ENCODE measurements at places on chromosomes 16 and 17. TPM values are rescaled to one million over a fixed set of nuclear protein-coding genes. Genes with fewer than 3 reads are reported as not detected.

- DNase-seq: no peak
Observed at GRCh38 chr17:57864273-57864672, 14.4 kb upstream of the MRPS23 start.

The SPATA32 gene
- total RNA-seq: not detected

The PITPNM3 gene
- total RNA-seq: 0.50 TPM

DNA sequence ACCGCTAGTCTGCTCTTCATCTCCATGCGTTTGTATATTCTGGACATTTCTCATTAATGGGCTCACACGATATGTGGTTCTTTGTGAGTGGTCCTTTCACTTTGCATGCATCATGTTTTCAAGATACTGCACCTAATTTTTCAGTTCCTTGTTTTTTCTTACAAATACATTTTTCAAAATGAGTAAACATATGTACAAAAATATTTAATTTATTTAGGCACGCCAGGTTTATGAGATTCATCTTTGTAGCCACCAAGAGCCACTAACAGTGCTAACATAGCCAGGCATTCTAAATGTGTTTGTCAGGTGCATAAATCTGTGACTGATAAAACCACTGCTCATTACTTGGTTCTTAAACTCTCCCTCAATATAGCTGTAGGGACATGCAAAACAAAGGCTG lies 375.3 kb downstream of the WWOX start:
- no peak for DNase-seq

The TBC1D3H gene
- total RNA-seq: not detected

GRCh38 chr17:51995797-51996403 lies 162.6 kb downstream of the CA10 start:
- no peak for DNase-seq
